Left ventricle myocardium superior (tissue), 1 donor: ENCODE measurements at places on chromosomes 16 and 17.

DNA sequence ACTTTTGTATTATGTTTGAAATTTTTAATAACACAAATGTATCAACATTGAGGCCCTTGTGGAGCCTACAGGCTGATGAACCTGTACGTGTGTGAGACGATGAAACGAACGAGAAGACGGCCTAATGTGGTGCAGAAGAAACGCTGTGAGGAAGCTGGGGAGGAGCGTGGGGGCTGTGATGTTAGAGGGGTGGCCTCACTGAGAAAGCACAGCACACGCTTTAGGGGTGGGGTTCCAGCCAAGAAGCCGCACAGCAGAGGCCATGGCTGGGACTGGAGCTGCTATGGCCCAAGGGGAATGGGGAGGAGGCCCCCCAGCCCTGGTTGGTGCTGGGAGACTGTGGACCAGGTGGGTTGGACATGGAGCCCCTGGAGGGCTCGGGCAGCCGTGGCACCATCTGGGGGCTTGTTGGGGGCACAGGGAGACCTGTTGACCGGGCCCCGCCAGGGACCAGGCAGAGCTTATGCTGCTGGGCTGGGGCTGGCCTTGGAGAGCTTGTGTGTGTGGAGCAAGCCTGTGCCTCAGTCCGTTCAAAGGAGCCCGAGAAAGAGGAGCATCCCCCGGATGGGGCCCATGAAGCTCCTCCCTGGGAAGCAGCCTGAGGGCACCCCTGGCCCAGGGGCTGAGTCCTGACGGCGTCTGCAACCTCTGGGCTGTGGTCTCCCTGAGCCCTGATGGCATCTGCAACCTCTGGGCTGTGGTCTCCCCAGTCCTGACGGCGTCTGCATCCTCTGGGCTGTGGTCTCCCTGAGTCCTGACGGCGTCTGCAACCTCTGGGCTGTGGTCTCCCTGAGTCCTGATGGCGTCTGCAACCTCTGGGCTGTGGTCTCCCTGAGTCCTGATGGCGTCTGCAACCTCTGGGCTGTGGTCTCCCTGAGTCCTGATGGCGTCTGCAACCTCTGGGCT is 44.7 kb downstream of the METRNL start:
- DNase-seq: no peak

- DNase-seq: no peak
Measured at GRCh38 chr16:81500833-81501521, 56.4 kb downstream of the CMIP start.

GRCh38 chr17:3027786-3028532 is 35.4 kb downstream of the OR1D5 start:
- DNase-seq: no peak

DNA sequence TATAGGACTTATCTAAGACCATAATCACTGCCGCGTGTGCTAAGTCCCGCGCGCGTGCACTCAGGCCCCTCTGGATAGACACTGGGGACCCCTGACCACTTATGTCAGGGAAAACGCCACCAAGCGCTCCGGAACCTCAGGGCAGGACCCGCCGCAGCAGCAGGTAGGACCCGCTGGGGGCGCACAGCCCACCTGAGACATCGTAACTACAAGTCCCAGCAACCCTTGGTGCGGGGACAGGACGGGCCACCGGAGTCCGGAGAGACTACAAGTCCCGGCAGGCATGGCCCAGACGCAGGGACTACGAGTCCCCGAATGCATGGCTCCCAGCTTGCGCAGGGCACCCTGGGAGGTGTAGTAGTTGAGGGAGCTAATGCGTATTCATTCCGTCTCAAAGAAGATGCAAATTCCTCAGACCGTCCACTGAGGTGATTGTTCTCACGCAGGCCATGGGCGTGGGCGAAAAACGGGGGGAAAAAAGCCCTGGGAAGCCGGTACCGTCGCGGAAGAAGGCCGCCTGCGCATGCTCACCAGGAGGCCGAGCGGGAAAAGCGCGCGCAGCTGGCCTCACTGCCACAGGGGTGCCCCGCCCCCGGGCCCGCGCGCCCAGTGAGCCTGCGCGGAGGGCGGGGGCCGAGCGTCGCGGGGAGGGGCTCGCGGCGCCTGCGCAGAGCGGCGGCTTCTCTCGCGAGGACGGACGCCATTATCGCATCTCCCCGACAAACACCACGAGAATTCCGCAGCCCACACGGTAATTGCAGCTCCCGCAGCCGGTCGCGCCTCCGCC is at the start of gene BANP:
Gene BANP, plus strand, starts transcription at position 670 of the 787 bp plus-strand sequence. CDS start 23,682 bp downstream, outside the sequence.
- peak; percentile 98 for DNase-seq

DNA sequence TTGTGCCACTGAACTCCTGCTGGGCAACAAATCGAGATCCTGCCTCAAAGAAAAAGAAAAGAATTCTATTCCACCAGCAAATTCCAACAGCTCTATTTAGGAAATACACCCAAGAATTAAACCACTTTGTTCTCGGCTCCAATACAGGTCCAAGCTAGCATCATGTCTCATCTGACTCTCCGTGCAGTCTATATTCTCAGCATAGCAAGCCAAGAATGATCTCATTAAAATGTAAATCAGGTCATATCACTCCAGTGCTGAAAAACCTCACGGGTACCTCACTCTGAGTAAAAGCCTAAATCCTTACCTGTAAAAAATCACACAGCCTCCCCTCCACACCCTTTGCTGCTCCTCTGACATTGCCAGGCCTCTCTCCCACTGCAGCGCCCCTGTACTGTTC is 23.9 kb downstream of the UBE2G1 start:
- no peak for DNase-seq

DNA sequence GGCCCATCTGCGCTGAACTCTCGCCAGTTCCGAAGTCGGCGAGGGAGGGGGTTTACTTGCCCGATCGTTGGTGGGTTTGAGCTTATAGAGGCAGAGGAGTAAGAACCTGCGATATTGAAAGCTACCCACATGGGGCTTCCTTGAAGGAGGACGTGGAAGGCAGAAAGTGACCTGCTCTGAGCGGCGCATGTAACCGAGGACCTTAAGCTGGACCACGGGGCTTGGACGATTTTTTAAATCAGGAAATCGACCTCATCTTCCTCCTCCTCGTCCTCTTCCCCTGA is 2.0 kb downstream of the PRAC2 start:
- DNase-seq: no peak

DNA sequence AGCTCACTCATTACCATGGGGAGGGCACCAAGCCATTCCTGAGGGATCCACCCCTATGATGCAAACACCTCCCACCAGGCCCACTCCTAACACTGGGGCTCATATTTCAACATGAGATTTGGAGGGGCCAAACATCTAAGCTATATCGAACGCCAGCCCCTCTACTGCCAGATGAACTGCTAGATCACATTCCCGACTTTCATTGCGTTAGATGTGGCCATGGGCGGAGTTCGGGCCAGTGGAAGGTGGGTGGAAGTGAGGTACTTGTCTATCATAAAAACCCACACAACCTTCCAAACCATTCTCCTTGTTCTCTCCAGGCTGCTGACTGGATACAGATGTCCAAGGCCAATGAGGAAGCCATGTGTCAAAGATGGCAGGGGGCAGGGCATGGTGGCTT is 27.0 kb upstream of the ANKRD40CL start:
- DNase-seq: no peak

DNA sequence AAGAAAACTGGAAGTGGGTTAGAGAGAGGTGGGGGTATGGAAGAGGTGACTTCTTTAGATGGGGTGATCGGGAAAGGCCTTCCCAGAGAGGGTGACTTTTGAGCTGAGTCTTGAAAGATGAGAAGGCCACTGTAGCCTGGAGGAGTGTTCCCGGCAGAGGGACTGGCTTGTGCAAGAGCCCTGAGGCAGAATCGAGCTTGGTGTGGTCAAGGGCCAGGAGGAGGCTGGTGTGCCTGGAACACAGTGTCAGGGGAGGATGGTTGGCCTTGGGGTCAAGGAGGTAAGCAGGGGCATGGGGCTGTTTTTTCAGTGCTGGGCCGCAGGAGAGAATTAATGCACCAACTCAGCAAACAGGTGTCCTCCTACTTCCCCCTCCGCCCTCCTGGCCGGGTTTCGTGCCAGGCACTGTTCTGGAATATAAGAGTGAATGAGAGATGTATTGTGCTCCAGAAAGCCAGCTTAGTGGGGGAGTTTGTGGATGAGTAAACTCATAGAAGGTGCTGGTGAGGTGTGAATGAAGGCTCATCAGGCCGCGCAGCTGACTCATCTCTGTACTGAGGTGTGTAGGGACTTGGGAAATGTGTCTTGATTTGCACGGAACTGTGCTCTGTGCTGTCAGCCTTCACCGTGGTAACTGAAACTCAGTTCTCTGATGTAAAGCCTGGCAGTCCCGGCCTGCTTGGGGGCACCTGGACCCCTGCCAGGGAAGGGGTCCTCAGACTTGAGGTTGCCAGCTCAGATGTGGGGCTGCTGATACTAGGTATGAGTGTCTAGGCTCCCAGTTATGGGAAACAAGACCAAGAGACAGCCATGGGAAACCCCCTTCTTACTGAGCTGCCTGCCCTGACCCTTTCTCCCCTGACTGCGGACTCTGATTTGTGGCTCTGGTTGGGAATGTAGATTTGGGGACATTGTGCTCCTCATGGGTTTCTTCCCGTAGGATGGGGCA is 15.3 kb downstream of the KSR1 start:
- no peak for DNase-seq

DNA sequence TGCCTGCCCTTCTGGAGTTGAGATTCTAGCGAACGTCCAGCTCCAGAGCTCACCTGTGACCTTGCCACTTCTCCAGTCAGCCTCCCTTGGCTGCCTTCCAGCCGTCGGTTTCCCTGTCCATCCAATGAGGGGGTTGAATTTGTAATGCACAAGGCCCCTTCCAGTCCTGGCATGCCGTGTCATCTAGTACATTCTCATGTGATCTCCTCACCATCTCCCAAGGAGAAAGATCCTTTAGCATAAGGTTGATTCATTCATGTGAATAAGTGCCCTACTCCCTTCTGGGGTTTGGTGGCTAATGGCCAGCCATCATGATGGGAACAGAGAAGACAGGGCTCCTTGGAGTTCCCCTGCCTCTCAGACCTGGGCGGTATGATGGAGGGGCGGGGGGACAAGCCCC is 18.9 kb upstream of the ABCC3 start:
- no peak for DNase-seq

- DNase-seq: no peak
Measured at GRCh38 chr16:65113441-65113840, 8.4 kb downstream of the CDH11 start.

- DNase-seq: no peak
Measured at GRCh38 chr17:2195729-2196128, 107.9 kb downstream of the SMG6 start.

DNA sequence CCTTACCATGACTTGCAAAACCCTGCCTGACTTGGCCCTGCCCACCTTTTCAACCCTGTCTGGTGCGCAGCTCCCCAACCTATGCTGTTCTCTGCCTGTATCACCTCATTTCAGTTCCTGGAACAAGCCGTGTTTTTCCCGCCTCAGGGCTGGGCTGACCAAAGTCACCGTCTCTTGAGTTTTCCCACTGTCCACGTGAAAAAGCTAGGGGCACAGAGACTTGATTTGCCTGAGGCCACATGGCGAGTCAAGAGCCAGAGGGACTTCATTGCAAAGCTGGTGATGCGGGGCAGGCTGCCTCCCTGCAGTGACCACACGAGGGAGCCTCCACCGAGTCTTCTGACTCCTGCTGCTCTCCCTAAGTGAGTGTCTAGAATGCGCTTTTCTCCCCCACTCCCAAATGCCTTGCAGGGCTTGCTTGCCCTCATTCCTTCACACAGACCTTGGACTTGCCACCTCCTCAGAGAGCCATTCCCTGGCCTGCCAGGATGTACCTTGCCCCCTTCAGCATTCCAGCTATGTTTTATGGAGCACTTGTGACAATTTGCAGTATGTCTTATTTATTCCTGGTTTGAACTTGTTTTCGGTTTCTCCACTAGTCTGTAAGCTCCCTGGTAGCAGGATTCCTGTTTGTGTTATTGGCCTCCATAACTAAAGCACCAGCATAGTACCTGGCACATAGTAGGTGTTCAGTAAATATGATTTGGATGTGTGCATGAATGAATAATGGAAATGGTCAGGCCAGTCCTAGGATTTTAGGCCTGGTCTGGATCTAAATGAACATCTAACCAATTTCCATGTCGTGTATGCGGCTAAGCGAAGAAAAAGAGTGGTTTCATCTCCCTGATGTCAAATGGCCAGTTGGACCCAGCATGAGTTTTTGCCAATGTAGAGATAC is 252.3 kb downstream of the SNX29 start:
- DNase-seq: peak; percentile 60

DNA sequence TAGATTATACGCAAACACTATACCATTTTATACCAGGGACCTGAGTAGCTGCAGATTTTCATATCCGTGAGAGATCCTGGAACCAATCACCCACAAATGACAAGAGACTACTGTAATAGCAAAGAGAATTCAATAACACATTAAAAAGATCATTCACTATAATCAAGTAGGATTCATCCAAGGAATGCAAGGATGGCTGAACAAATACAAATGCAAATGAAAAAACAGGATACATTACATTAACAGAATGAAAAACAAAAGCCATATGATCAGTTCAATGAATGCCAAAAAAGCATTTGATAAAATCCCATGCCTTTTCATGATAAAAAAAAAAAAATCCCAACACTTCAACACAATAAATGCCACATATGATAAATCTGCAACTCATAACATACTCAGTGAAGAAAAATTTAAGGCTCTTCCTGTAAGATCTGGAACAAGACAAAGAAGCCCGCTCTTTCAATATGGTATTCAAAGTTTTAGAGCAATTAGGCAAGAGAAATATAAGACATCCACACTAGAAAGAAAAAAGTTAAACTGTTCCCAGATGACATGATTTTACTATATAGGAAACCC is 29.0 kb downstream of the N4BP1 start:
- no peak for DNase-seq

- DNase-seq: no peak
Measured at GRCh38 chr16:23216658-23217246, 34.2 kb downstream of the SCNN1G start.

- DNase-seq: peak; percentile 65
Measured at GRCh38 chr17:50630524-50631194, 4.0 kb upstream of the ABCC3 start.

DNA sequence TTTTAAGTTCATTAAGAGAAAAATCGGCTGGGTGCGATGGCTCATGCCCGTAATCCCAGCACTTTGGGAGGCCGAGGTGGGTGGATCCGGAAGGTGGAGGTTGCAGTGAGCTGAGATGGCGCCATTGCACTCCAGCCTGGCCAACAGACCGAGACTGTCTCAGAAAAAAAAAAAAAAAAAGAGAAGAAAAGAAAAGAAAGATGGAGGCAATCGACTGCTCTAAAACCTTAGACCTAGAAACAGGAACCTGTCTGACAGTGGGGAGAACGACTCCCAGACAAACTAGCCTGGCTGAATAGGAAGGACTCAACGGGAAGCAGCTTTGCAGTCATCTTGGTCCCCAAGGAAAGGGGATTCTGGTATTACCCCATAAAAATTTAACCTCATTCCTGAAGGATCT is 13.7 kb downstream of the MRC2 start:
- no peak for DNase-seq

GRCh38 chr17:47888293-47888692 is 7.7 kb upstream of the SP2 start:
- DNase-seq: no peak

- DNase-seq: no peak
Measured at GRCh38 chr17:1732833-1733321, 8.4 kb downstream of the WDR81 start.

DNA sequence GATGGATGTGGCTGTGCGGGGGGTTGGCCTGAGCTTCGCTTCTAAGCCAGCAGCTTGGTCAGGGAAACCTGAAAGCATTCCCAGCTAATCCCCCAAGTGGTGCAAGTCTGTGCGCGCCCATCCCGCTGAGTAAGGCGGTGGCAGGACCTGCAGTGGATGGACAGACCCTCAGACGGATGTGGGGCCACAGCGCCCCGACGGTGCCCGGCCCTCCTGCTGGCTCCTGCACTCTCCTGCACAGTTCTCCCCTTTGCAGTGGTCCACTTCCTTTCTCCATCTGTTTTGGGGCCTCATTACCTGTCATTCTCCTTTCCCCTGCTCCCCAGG is 2.3 kb downstream of the ATP2A1 start:
- no peak for DNase-seq
